Occipital lobe (tissue), 3 donors: ENCODE measurements at places on chromosomes 16 and 17. TPM values are rescaled to one million over a fixed set of nuclear protein-coding genes. Genes with fewer than 3 reads are reported as not detected.
A peak's percentile ranks its signal among the peaks of the same experiment; 100 is the strongest.

GRCh38 chr17:16027708-16028584 lies 28.3 kb downstream of the TTC19 start:
- no peak for DNase-seq

DNA sequence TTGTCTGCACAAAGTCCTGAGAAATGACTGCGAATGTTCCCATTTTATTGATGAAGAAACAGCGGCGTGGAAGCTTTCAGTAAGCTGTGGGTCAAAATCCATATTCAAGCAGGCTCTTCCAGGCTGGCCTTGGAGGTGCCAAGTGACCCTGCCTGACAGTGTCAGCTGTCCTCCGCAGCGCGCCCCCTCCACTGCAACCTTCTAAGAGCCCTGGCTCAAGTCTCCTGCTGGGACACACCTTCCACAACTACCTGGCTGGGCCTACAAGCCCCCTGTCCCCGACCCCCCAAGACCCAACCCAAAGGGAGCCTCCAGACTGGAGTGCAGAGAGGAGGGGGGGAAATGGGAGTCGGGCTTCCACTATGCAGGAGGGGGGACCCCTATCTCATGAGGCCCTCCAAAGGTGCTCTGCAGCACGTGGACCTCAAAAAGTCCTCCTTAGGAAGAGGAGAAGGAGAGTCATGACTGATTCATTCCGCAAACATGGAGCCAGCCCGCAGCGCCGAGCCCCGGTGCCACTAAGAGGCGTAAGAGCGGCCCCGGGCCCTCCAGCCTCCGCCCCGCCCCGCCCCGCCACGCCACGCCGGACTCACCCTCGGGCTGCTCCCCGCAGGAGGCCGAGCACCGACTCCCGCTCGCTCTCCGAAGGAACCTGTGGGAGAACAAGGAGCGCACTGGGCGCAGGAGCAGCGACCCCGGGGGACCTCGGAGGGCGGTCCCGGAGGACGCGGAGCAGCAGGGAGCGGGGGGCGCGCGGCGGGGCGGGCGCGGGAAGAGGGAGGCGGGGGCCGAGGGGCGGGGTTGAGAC lies 574 bp downstream of the MPP3 start:
- DNase-seq = no peak

Gene UTS2R
- total RNA-seq = not detected

- DNase-seq = no peak
Measured at GRCh38 chr16:86763819-86764218, 185.5 kb downstream of the FOXL1 start.

DNA sequence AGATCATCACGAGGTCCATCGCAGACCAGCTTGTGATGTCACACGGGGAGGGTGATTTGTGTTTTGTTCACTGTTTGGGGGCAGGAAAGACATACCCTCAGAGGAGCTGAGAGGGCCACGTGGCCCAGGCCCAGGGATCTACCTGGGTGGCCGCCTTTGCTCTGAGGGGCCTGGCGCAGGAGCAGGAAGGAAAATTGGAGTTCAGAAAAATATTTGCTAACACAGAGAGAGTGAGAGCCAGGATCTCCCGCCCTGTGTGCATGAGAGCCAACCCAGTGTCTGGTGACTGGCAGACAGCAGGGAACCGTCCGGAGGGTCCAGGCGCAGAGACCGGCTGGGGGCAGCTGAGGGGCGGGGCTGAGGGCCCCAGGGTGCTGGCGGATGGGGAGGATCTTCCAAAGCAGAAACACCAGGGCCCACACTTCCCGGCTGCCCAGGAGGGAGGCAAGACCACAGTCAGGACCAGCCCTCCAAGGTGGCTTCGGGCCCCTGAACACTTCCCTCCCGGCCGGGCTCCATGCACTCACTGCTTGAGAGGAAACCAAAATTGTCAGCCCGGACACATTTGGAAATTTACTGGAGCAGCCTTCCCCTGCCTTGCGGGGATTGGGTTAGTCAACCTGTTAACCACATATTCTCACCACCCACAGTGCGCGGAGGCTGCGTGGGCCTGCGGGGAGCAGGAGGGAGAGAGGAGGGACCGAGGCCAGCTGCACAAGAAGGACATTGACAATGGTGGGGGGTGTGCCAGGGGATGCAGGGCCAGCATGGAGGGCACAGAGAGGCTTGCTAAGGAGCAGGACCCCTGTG lies 52.6 kb downstream of the RBFOX3 start:
- peak; percentile 74 for DNase-seq

- DNase-seq = no peak
Measured at GRCh38 chr16:22926105-22926751, 112.3 kb downstream of the HS3ST2 start.

- no peak for DNase-seq
Measured at GRCh38 chr16:80875616-80876015, 71.2 kb upstream of the CDYL2 start.

GRCh38 chr17:57328109-57328882 lies 72.0 kb downstream of the MSI2 start:
- DNase-seq = no peak

DNA sequence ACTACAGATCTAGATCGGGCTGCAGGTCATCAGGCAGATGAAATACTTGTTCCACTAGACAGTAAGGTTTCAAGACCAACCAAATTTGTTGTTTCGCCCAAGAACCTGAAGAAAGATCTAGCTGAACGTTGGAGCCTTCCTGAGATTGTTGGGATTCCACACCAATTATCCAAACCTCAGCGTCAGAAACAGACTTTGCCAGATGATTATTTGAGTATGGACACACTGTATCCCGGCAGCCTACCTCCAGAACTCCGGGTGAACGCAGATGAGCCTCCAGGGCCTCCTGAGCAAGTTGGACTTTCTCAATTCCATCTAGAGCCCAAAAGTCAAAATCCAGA lies 14.4 kb downstream of the LRRC37B start:
- no peak for DNase-seq

- DNase-seq = no peak
Measured at GRCh38 chr16:49376206-49376605, 2.6 kb downstream of the C16orf78 start.

Gene MYL11
- 6.1 TPM for total RNA-seq

Gene CCL15
- not detected for total RNA-seq

Gene MRPL12
- 4.7 TPM for total RNA-seq

- DNase-seq = no peak
Measured at GRCh38 chr16:67161595-67162058, 1.9 kb downstream of the FBXL8 start.

DNA sequence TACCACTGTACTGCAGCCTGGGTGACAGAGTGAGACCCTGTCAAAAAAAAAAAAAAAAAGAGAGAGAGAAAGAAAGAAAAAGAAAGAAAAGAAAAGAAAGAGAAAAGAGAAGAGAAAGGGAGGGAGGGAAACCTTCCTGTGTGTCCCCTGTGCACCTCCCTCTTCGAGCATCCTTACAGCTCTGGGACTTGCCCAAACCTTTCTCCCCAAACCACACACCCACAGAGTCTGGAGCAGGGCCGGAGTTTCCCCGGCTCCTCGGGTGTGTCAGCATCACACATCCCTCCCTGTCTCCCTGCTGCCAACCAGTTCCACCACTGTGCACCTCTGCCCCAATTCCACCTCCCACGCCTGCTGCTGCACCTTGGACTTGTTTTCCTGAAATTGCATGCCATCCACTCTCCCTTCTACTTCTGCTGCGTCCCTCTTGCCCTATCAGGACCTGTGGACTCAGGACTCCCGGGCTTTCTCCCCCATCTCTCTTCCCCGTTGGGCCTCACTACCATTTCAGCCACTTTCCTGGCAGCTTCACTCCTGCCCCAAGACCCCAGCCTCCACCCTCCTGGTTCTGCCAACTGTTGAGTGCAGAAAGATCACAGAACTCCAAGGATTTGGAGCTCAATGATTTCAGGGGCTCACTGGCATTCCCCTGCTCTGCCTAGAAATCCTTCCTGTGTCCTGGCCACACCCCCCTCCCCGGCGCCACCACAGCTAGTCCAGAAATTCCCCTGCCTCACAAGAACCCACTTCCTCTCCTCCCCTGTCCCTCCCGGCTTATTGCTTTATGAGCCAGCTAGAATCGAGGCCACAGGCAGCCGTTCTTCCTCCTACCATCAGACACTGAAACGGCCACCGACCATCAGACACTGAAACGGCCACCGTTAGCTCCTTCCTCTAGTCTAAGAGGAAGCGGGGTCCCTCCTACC lies 3.7 kb upstream of the CDK3 start:
- DNase-seq = no peak

DNA sequence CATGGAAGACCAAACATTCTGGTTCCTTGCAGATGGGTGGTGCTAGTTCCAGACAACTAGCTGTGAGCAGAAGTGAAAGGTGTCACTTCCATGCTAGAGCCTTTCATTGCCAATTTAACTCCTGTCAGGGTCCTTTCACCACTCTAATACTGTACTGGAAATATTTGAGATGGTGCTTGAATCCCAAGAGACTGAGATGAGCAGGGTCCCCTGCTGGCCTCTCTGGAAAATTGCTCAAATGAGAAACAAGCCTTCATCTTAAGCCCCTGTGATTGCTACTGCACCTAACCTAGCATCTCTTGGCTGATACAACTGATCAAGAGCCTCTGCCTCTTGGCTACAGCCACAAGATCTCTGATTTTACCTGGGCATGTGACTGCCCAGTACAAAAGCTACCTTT lies 7.4 kb upstream of the VAC14 start:
- DNase-seq = no peak

DNA sequence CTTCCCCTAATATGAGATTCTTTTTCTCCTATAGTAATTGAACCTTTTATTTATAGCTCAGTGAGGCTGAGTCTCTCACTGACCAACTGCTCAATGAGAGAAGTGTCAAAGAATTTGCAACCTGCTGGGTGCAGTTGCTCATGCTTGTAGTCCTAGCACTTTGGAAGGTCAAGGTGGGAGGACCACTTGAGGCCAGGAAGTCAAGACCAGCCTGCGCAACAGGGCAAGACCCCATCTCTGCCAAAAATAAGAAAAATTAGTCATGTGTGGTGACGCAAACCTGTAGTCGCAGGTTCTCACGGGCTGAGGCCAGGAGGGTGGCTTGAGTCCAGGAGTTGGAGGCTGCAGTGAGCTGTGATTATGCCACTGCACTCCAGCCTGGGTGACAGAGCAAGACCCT lies 30.9 kb upstream of the CRYBA1 start:
- DNase-seq = no peak

DNA sequence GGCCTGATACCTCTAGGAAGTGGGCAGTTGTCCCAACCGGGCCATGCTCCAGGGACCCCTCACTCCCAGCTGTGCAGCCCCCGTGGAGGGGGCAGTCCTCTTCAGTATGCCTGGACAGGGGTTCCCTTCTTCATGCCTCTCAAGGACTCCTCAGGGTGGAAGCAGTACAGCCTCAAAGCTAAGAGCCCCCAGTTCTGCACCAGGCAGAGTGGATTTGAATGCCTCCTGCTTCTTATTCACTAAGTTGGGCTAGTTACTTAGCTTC lies 23.9 kb upstream of the ST6GALNAC1 start:
- DNase-seq = no peak

Gene POLR2A
- total RNA-seq = 54.6 TPM

Gene RCVRN
- 0.16 TPM for total RNA-seq

Gene CRYM
- 66.6 TPM for total RNA-seq

DNA sequence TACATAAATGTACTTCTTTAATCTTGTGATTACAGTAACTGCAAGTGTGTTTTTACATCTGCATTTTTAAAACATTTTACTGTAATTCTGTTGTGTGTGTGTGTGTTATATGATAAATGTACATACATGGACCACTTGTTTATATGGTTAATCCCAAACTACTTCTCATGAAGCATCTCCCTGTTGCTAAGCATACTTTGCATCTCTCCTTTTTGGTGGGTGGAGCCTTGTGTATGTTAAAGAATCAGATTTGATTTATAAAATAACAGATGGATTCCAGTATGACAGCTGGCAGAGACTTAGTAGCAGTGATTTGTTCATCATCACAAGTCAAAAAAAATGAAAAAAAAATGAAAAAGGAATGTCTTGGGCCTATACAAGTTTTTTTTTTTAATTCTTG lies 56.0 kb upstream of the RHBDL3 start:
- no peak for DNase-seq

Gene CDK3
- 0.78 TPM for total RNA-seq

GRCh38 chr17:80566054-80566400 lies 21.4 kb downstream of the RPTOR start:
- DNase-seq = no peak
